ENCODE measurements at places on chromosomes 5 and 9.

DNA sequence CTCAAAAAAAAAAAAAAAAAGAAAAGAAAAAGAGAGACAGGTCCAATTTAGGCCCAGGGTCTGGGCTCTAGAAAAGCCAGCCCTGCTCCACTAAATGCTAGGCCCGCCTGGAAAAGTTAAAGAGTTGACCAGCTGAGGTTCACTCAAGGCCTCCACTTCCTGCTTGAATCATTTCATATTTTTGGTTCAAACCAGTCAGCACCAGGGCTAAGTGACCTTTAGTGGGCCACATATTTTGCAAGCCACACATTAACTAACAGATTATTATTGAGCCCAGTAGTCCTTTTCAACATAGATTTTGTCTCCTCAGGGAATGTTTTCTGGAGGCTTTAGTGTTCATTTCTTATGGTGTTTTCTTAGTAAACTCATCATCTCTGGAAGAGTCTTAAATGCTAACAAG lies 156.6 kb downstream of the TLR4 start:
- no peak for DNase-seq

GRCh38 chr9:107554636-107555035 lies 65.1 kb upstream of the KLF4 start:
- no peak for DNase-seq

- no peak for DNase-seq
Measured at GRCh38 chr9:128121924-128122808, 5.4 kb downstream of the PTGES2 start.

- DNase-seq: no peak
Measured at GRCh38 chr9:134912126-134912840, 5.4 kb downstream of the FCN1 start.

GRCh38 chr5:98905857-98906688 lies 22.7 kb downstream of the CHD1 start:
- DNase-seq: peak; percentile 81

DNA sequence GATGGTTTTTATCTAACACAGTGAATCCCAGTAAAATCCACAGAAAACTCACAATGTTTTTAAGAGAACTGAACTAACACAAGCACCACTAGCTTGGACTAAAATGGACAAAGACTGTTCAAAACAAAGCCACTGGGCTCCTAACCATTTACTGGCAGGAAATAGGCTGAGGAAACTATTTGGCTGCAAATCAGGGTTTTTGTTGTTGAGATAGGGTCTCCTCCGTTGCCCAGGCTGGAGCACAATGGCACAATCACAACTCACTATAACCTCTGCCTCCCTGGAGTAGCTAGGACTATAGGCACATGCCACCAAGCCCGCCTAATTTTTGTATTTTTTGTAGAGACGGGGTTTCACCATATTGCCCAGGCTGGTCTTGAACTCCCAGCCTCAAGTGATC lies 99.7 kb downstream of the THBS4 start:
- no peak for DNase-seq

GRCh38 chr5:125579182-125579581 lies 832.7 kb upstream of the ZNF608 start:
- no peak for DNase-seq

- DNase-seq: no peak
Measured at GRCh38 chr5:113950186-113950585, 411.7 kb upstream of the KCNN2 start.

- DNase-seq: no peak
Measured at GRCh38 chr9:107833295-107833694, 343.7 kb upstream of the KLF4 start.

DNA sequence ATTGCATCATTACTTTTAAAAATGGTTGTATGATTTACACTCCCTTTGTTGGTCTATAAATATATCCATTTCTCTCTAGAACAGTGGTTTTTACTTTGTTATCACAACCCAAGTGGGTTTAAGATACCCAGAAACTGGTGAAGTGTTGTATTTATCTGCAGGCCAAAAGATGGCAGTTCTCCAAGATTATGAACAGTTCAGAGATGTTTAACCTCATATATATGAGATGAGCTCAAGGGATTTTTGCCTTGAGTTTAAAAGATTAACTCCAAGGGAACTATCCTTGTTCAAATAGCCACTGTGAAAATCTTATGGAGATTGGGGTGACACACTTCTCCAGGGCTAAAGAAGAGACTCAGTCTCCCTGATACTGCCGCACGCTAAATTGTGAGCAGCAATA lies 572.6 kb downstream of the TLE4 start:
- no peak for DNase-seq

DNA sequence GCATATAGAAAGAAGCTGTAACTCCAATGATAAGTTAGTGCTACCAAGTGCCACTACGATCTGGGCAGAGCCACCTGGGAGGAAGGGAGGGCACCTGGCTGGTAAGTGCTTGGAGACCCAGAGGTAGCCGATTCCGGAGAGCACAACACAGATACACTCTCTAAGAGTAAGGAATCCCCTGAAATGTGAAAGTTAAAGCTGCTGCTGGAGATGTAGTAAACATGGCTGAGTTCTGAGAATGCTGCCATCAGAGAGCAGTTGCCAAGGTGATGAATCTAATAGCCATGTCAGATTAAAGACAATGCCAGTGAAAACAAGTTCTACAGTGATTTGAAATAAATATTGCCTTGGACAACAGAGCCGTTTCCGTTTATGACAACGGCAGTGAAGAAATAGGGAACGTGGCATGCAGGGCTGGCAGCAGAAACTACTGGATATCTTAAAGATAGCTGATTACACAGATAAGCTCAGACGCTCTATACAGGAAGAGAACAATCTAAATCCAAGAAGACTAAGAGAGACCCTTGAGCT lies 561.2 kb upstream of the C9orf72 start:
- no peak for DNase-seq

DNA sequence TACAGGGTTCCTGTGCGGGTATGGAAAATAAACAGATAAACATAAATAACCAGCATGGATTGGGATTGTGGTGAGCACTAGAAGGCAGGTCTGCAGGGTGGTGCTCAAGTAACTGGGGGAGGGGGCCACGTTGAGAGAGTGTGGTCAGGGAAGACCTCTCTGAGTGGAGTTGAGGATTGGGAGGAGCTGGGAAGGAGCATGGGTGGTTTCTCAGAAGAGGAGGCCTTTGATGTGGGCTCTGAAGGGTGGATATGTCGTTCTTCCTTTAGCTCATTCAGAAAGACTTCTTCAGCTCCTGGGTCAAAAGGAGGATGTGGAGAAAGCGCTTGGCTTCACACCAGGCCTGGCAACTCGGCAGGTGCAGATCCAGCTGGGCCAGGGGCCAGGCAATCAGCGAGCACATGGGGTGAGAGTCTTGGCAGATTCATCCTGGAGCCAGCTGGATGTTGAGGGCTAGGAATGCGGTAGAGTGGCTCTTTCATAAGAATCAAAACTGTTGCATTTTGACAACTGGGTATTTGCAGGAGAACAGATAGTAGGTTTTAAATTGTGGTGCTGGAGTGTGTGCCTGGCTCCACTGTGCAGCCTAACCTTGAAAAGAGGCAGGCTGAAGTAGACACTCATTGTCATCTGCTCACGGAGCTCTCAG lies 71.7 kb downstream of the PCSK5 start:
- DNase-seq: no peak

GRCh38 chr5:177476531-177477233 lies 3.2 kb upstream of the DBN1 start:
- DNase-seq: no peak

DNA sequence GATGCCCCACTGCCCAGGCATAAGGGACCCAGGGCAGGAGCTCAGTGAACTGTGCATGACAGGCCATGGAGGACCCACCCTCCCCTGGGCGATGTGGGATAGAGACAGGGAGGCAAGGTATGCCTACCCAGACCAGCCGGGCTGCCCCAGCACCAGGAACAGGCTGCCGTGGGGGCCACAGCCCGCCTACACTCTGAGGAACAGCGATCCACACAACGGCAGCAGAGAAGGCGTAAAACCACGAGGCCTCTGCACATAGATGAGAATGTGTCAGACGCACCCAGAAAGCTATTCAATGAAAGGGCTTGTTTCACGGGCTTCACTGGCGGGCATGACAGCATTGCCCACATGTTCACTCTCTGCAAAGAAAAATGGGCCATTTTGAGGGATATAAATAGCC lies 49.5 kb downstream of the SEMA4D start:
- DNase-seq: no peak

DNA sequence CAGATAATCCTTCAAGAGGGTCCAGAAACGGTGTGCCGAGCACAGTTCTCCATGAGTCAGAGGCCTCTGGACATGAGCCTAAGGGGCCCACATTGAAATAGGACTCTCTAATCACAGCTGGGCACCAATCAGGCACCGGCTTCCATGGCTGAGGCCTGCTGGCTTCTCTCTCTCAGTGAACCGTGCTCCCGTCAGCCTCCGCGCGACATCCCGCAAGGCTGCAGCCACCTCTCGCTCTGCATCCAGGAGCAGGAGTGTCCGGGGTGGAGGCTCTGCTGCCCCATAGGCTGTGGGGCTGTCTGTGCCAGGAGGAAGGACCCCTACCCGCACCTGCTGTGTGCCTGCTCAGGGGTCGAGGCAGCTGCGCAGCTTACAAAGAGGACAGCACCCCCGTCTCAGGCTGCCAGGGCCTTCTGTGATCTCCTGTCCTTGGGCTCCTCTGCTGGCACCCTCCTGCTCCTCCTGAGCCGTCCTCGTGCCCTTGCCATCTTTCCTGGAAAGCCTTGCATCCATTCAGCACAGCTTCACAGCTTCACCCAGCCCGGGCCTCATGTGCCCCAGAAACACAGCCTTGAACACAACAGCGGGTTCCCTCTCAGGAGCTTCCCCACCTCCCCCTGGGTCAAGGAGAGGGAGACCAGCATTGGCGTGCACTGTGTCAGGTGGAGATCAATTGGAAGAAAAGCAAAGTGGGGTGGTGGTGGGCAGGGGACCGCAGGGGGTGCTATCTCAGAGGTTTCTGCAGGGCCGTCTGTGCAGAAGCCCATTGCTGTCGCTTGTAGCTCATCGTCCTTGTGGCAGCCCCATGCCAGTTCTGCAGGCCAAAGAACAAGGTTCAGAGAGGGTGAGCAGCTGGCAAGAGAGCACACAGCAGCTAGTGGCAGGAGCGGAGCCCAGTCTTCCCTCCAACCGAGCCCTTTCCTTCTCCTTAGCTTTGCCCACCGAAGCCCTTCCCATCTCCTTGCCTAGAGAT lies 22.8 kb upstream of the FCN1 start:
- no peak for DNase-seq

DNA sequence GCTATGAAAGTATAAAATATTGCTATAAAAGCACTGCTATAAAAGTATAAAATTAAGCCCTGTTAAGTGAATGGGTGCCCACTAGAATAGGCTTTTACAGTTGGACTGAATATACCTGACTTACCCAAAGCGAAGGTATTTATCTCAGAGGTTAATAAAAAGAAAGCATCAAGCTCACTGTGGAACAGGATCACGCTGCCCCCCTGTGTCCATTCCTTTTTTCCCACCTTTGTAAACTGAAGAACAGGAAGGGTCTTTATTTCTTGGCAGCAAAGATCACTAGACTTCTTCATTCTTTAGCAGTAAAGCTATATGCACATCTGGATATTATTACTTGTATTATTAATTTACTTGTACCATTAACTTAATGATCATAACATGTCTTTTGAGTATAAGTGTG lies 22.1 kb upstream of the PLPP6 start:
- peak; percentile 48 for DNase-seq

DNA sequence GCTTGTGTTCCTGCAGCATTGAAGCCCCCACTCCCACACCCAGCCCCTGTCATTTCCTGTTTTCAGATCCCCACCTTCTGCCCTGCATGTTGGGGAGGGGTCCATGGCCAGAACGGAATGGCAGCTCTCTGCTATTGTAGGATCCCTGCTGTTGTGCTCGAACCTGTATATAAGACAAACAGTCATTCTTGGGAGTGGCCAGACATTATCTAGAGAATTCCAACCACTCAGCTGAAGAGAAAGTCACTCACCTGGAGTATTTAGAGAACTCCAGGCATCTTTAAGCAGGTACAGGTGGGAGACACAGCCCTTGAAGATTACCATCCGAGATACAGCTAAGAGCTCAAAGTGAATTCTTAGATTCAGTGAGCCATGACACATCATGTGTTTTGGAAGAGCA lies 96.1 kb downstream of the C9orf152 start:
- DNase-seq: no peak

DNA sequence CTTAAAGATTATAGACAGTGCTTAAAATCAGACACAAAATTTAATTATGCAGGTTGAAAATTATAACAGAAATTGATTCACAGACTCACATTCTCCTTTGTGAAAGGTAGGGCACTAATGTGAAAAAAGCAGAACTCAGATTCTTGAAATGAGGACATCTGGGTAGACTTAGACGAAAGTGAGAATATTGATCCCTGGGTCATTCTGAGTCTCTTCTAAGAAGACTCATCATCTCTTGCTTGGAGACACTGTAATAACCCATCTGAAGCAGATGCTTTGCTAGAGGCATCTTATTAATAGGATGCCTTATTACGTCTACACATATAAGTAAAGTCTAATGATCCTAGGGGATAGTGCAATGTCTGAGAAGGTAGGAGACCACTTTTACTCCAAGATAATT lies 274.4 kb downstream of the HINT1 start:
- DNase-seq: no peak

DNA sequence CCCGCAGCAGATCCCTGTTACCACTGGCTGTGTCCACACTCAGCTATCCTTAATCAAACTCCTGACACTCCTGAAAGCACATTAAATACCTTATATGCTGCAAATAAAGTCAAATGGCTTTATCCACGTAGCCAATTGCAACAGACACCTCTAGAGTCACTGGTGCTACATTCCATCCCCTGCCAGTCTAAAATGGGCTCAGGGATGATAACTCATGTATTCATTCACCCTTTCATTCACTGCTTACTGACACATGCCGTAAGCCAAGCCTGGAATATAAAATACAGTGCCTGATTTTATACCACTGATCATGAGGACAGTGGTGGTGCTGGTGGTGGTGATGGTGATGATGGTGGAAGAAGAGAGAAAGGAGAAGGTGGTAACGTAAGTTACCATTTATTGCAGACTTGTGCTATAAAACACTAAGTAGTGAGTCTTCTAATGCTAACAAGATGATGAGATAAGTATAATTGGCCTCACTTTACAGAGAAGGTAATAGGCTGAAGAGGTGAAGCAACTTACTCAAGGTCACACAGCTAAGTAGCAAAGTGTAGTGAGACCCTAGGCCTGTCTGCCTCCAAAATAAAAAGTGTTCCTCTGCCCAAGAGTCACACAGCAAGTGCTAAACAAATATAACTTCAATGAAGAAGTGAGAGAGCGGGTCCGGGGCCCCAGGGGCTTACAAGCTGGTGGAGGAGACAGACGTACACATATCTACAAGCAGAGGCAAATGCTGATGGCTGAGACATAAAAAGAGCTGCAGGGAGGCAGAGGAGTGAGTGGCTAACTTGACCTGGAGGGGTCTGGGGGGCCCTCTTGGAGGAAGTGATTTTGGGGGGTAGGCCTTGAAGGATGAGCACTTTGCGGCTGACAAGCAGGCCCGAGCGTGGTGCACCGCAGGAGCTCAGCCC lies 1.2 kb downstream of the TTLL11 start:
- no peak for DNase-seq

- DNase-seq: no peak
Measured at GRCh38 chr5:78287833-78288232, 6.7 kb downstream of the AP3B1 start.

GRCh38 chr9:72592502-72593403 lies 71.3 kb downstream of the TMC1 start:
- peak; percentile 81 for DNase-seq

- DNase-seq: peak; percentile 30
Measured at GRCh38 chr9:117543089-117543488, 128.2 kb upstream of the ASTN2 start.
